ENCODE measurements at places on chromosomes 3 and 15. TPM values are rescaled to one million over a fixed set of nuclear protein-coding genes. Genes with fewer than 3 reads are reported as not detected.

DNA sequence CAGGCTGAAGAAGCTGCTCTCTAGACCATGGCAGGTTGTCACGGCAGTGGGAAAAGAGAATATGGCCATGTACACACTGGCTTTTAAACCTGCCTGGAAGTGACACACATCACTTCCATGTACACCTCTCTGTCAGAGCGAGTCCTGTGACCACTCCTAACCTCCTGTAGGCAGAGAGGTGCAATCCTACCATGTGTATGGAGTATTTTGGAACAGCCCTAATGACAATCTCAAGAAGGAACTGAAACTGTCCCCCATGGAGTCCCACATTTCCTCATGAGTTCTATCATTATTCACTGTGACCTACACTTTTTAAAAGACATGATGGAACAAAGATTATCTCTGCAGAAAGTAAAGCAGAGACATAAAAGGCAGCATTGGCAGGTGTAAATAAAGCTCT is 153.4 kb upstream of the PFN2 start:
- DNase-seq = peak; percentile 3

The CD200R1 gene
- total RNA-seq = not detected

DNA sequence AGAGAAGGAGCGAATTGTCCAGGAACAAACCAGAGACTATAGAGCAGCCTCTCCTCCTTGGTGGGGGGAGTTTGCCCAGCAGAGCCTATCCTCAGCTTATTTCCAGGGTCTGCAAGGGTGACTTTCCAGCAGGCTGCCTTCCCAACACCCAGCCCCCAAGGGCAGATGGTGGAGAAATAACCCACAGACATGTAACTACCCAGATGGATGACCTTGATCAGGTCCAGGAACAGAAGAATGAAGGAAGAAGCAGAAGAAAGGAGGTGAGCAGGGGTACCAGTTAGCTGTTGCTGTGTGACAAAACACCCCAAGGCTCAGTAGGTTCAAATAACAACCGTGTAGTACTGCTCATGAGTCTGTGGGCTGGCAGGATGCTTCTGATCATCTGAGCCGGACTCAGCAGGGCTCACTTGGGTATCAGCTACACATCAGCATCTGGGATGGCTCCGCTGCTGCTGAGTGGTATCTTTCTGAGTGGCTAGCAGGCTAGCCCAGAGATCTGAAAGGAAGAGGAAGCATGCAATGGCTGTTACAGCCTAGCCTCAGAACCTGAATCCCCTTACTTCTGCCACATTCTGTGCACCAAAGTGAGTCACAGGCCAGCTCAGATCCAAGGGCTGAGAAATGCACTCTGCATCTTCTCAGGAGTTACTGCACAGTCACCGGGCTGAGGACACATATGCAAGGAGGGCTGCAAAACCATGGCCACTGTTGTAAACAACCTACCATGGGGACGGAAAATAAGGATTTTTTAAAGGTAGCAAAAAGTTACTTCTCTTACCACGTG is 22.2 kb upstream of the TXNRD3 start:
- no peak for DNase-seq

DNA sequence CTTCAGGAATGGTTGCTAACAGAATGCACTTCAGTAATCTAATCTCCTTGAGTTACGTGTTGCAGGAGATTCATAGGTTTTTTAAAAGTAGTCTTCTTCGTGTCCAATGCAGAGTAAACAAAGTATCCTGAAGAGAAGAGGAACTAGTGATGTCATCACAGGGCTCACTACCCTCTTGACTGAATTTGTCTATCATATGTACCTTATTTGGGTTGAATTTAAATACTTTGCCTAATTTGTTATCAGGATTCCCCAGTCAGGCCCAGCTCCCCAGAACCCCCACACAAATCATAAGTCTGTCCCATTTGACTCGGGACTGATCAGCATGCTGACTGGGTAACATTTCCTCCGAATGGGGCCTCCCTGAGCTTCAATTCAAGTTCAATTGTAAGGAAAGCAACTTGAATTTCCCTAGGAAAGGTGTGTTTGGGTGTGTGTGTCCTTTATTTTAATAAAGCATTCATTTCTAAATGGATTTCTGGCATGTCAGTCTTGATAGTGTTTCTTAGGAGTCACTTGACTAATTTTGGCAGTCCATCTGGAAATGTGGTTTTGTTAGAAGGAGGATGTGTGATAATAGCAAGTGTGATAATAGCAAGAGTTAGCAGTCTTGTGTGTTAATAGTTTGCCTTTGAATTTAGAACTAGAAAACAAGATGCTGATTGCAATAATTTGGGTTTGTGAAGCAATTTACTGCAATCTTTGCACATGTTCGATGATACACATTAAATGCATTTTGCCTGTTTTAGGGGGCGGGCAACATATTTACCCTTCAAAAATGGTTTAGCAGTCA is 21.9 kb downstream of the OXNAD1 start:
- DNase-seq = no peak

- DNase-seq = no peak
These were observed 7.5 kb upstream of the COLQ start for GRCh38 chr3:15528854-15529537.

The RTP1 gene
- total RNA-seq = not detected

DNA sequence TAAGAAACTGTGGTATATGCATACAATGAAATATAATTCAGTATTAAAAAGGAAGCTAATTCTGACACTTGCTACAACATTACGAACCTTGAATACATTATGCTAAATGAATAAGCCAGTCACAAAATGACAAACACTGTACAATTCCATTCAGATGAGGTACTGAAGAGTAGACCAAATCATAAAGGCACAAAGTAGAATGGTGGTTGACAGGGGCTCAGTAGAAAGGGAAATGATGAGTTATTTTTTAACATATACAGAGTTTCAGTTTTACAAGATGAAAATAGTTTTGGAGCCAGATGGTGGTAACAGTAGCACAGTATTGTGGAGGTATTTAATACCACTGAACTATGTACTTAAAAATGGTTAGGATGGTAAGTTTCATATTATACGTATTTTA is 254.6 kb upstream of the RBMS3 start:
- DNase-seq = no peak

DNA sequence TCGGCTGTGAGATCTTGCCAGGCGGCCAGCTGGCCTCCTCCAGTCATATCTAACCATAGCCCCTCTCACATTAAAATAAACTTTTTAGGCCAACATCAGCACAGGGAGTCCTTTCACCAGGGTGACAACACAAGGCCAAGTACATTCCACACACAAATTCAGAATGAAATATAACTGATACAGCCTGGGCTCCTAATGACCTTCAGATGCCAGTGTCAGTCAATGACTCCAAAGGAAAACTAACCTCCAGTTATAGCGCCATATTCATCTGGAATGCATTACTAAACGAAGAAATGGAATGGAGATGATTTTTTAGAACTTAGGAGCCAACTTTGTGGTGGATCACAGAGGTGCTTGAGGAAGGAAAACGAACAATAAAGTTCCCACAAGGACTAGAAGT is 205.4 kb downstream of the GREM1 start:
- DNase-seq = no peak

- DNase-seq = no peak
These were observed 1.6 kb downstream of the CDV3 start for GRCh38 chr3:133575086-133575485.

GRCh38 chr3:35624698-35625097 is 14.6 kb upstream of the ARPP21 start:
- DNase-seq = no peak

Data from SK-MEL-5 (cell line).